RPMI8226 (cell line): ENCODE measurements at places on chromosomes 2 and 18.

DNA sequence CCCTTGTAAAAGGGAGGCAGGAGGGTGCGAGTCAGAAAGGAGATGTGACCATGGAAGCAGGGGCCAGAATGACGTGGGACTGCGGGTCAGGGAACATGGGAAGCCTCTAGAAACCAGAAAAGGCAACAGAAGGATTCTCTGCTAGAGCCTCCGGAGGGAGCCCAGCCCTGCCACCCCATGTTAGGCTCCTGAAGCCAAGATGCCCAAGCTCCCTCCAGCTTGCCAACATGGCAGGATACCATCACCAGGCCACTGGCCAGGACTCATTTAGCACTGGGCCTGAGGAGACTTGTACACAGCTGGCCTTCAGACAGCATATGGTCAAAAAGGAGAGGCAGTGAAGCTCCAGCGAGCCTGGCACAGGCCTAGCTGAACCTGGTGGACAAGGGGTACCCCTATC, 5.6 kb downstream of the TMEM247 start:
- DNase-seq, result no peak

DNA sequence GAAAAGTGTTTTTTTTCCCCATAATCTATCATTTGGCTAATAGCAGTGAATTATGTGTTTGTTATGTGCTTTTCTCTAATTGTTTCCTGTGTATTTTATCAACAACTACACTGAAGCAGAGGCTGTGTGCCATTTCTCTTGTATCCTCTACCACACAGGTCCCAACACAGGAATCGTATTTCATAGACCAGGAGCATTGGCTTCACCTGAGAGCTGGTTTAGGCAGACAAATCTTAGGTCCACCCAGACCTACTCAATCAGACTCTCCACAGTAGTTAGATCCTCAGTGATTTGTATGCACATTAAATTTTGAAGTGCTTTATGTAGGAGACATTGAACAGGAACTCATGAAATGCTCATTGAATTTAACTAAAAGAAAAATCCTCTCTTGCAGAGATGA, 109.2 kb downstream of the FSHR start:
- DNase-seq, result no peak

- DNase-seq, result peak; percentile 65
Measured at GRCh38 chr2:206274434-206275311, at the start of gene ZDBF2. TSS of gene ZDBF2 (plus strand) at chr2:206274663. CDS start at chr2:206281850, 7,187 bp downstream.

- DNase-seq, result no peak
Measured at GRCh38 chr2:40434731-40435271, 17.1 kb downstream of the SLC8A1 start.

DNA sequence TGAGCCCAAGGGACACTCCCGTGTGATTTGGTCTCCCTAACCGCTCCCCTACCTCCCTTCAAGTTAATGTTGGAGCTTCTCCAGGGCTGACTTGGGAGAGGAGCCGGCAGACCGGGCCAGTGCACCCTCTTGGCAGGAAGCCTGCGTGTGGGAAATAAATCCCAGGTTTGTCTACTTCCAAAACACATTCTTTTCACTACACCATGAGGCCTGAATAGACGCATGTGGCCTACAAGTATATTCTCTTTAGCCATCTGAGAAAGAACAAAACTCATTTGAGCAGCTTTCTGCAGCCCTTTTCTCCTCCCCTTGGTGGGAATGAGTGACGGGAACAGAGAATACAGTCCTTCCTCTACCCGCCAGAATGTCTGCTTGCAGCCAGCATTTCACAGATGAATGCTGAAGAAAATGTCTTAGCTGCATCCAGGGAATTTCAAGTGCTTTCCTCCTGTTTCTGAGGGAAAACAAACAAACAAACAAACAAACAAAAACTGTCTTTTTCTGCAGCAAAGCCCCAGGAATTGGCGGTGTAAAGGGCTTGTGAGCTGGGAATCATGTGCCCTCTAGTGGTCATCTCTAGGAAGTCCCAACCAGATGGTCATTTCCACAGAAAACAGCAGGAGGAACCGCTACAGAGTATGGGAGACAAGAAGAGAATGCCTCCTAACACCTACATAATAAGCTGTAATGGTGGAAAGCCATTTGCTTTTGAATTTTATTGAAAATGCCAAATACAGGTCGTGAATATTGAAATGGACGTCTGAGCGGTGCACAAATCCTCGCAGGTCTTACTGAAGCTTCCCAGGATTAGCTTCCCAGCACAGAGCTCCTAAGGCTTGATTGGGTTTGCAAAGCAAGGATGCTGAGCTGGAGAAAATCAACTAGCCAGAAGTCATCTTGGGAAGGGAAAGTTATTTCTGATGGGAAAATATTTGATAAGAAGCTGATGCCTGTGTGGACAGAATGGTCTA, 41.2 kb upstream of the DAPL1 start:
- DNase-seq, result peak; percentile 56

- peak; percentile 96 for DNase-seq
Measured at GRCh38 chr2:85327822-85328617, at the start of gene TGOLN2. TSS of gene TGOLN2 (minus strand) at chr2:85327989. CDS start at chr2:85327962, 27 bp downstream.

DNA sequence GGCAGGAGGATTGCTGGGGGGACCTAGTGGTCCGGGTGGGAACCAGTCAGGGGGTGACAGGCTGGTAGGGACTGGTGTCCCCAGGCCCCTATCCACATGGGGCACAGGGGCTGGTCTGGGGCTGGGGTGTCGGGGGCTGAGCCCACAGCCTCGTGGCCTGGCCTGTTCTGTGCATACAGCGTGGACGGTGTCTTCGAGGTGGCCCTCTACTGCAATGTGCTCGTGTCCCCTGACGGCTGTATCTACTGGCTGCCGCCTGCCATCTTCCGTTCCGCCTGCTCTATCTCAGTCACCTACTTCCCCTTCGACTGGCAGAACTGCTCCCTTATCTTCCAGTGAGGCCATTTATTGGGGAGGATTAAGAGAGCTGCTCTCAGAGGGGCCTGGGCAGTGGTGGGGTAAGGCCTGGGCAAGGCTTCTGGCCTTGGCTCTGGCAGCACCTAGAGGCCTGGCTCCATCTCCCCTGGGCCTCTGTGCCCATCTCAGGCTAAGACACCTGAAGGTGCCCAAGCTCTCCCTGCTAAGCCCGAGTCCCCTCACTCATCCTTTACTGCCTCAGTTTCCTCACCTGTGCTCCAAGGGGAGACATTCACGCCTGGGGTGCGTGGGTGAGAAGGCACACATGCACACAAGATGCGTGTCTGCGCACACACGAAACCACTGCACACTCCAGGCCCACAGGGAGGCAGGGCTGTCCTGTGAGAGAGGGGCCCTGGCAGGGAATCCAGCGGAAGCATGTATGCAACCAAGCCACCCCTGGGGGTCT, 1.9 kb downstream of the CHRNG start:
- DNase-seq, result no peak

DNA sequence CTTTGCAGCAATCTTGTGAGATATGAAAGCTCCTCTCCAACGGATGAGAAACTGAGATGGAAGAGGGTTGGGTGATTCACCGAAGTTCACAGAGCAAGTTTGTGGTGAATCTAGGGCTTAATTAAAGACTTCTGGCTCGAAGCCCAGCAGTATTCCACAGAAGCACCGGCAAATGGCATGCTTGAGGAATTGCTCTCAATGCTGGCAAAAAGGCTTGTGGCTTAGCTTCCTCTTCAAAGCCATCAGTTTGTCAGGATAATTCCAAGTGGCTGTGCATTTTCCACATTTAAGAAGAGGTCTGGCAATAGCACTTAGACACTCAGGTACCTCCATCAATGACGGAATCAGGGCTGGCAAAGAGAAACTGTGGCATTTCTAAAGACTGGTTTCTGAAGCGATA, 98.7 kb upstream of the SLC66A3 start:
- DNase-seq, result peak; percentile 30

DNA sequence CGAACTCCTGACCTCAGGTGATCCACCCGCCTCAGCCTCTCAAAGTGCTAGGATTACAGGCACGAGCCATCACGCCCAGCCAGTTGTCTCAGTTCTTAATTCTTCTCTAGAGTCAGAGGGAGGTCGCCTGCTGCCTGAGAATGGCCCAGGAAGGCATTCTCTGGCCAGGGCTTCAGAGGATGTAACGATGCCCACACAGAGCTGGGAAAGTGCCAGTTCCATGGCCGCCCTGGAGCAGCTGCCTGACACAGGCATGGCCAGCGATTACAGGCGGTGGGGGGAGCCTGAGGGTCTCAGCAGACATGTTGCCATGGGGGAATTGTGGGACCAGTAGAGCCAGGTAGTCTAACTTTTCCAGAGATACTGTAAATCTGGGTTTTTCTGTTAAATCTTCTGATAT, 25.6 kb upstream of the DNMT3A start:
- DNase-seq, result no peak

- no peak for DNase-seq
Measured at GRCh38 chr18:61860302-61860701, 32.5 kb downstream of the RNF152 start.

DNA sequence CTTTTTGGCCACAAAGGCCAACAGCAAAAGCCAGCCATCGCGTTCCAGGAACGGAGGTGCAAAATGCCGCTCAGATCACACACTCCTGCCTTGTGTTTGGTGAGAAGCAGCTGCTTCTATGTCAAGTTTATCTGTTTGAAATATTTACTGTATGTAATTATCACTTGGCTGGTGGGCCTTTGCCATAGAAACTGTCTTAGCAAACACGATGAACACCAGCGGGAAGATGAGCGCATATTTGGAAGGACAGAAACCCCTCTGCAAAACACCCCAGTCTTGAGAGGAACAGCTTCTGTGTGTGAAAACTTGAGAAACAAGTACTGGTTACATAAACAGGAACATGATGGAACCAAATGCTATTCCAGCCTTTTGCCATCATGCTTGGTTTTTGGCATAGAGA, 59.7 kb downstream of the SCG2 start:
- no peak for DNase-seq

- no peak for DNase-seq
Measured at GRCh38 chr2:197805715-197806633, 1.6 kb downstream of the PLCL1 start.

DNA sequence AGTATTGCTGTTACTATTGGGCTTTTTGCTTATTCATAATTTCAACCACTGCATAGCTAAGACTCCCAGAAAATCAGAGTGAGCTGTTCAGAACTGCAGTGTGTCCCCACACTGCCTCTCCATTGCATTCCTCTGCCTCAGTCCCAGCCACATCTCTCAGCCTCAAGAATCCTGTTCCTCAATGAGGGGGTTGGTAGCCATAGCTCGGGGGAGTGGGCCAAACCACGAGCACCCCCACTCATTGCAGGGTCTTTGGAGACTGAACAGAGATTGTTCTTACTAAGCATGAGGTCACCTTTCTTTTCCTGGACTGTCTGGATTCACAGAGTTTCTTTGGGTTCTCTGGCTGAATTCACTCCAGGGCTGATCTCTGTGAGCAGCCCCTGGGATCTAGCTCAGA, 161.1 kb downstream of the GFPT1 start:
- no peak for DNase-seq

GRCh38 chr2:6401301-6401700, 464.4 kb downstream of the CMPK2 start:
- no peak for DNase-seq

DNA sequence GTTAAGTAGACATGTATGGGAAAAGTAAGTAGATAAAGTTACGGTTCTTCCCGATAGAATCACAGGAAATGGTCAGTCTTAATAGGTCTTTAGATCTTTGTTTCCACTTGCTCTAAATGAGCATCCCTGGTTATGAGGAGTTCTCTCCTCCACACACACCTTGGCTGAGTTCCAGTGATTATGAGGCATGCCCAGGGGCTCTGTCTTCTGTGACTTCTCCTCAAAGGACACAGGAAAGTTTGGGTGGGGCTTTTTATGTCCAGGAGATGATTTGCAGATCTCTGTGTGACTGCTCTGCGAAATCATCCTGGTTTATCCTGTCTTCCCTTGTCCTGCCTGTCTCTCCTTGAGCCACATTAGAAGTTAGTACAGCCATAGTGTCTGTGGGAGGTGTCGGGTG, 83.9 kb upstream of the EML6 start:
- DNase-seq, result no peak

DNA sequence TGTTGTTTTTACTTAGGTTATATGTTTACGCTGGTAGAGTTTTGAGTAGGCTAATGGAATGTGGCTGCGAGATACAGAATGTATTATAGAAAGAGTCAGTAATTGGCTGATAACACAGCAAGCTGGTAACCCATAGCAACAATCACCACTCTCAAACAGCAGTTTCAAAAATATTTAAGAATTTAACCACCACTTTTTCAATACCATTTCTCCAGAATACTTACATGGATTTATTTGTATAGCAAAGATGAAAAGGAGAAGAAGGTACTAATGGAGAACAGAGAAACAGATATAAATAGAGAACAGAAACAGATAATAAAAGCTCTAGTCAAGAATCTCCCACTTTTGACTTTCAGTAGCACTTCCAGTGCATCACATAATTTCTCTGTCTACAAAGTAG, 188.3 kb upstream of the SLC39A10 start:
- no peak for DNase-seq

GRCh38 chr2:15117409-15118050, 443.6 kb downstream of the NBAS start:
- no peak for DNase-seq

DNA sequence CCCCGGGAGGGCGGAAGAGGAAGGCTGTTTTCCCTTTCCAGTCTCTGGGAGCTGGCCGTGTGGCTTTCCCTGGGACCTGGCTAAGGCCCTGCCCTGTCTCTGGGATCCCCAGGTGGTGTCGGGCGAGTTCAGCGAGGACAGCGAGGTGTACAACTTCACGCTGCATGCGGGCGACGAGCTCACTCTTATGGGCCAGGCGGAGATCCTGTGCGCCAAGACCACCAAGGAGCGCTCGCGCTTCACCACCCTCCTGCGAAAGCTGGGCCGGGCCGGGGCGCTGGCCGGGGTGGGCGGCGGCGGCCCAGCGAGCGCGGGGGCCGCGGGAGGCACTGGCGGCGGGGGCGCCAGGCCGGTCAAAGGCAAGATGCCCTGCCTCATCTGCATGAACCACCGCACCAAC, 11.2 kb downstream of the GAREM2 start:
- no peak for DNase-seq

- no peak for DNase-seq
Measured at GRCh38 chr2:157176602-157177001, 80.9 kb upstream of the GALNT5 start.

DNA sequence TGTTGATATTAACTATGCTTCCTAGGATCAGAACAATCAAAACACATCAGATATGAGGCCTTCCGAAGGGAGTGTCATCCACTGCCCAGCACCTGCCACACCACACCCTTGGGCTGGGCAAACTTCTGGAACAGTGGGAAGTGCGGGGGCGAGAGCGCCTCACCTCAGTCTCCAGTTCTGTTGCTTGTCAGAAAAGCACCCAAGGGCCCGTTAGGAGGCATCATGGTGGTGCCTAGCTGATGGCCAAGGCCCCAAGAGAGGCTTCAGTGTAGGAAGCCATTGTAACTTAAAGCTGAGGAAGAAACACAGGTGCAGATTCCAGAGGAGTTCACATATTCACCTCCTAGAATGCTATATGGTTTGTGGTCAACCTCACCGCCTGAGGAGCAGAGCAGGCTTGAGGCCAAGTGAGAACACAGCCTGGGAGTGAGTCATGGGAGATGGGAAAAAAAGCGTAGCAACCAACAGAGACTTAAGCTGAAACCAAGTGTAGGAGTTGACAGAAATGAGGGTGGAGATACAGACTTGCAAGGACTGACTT, 85.1 kb upstream of the ATL2 start:
- DNase-seq, result peak; percentile 55

- DNase-seq, result no peak
Measured at GRCh38 chr2:43251171-43251731, 24.8 kb upstream of the ZFP36L2 start.

GRCh38 chr2:20758997-20759396, 63.9 kb downstream of the LDAH start:
- DNase-seq, result no peak
